Articular chondrocyte of knee joint (primary cell): ENCODE measurements at places on chromosomes 6 and 20. TPM values are rescaled to one million over a fixed set of nuclear protein-coding genes. Genes with fewer than 3 reads are reported as not detected.

Gene C20orf204
- total RNA-seq = 1.2 and 1.4 TPM in 2 replicates

Gene TREM1
- total RNA-seq = 0.13 and 0.65 TPM in 2 replicates

Gene C4B
- total RNA-seq = 2.4 and 3.4 TPM in 2 replicates

Gene SRF
- 11.9 and 14.3 TPM in 2 replicates for total RNA-seq

Gene ANKEF1
- total RNA-seq = 1.4 and 1.9 TPM in 2 replicates

Gene PI3
- total RNA-seq = 0.32 TPM in 1 of 2 replicates, not detected in the other

Gene HCRTR2
- not detected in 2 replicates for total RNA-seq

Gene FUCA2
- total RNA-seq = 87.9 and 94.6 TPM in 2 replicates

Gene CLVS2
- 0.11 and 0.13 TPM in 2 replicates for total RNA-seq

Gene IL17F
- not detected in 2 replicates for total RNA-seq

Gene C20orf144
- 0.13 TPM in 1 of 2 replicates, not detected in the other for total RNA-seq

Gene ZHX3
- 41.2 and 49.1 TPM in 2 replicates for total RNA-seq

Gene PSORS1C1
- 3.0 and 3.1 TPM in 2 replicates for total RNA-seq

Gene SLC26A8
- 0.32 TPM in 1 of 2 replicates, not detected in the other for total RNA-seq

Gene NTSR1
- total RNA-seq = not detected in 2 replicates
